ENCODE measurements at places on chromosomes 12 and 14.

DNA sequence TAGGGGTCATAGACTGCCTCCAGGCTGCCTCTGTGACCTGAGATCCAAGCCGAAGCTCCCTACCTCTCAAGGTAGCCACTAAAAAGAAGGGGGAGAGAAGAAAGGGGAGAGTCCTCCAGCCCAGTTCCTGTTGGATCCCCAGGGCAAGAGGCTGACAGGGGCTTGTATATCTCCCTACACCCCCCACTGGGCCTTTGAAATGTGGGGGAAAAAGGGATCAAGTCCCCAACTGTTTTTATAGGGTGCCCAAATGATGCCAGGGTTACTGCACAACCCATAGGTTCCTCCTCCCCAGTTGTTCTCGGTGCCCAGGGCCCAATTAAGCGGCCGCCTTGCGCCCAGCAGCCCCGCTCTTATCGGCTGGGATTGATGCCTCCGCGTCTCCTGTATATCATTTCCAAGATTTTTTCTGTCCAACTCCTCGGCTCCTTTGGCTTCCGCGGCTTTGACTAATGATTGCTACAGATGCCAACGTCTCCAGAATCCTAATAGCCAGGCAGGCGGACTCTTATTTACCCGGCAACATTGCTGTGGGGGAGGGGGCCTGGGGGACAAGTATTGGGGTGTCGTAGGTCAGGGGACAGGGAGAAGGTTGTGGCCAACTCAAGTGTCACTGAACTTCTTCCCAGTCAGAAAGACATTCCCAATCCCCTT is 7.6 kb upstream of the HOXC4 start:
- DNase-seq, result no peak

GRCh38 chr12:73951956-73952703 is 585.5 kb upstream of the ATXN7L3B start:
- DNase-seq, result no peak

- no peak for DNase-seq
Measured at GRCh38 chr14:20789230-20789813, 8.3 kb downstream of the RNASE6 start.

GRCh38 chr12:92485351-92486348 is 217.1 kb upstream of the PLEKHG7 start:
- no peak for DNase-seq

DNA sequence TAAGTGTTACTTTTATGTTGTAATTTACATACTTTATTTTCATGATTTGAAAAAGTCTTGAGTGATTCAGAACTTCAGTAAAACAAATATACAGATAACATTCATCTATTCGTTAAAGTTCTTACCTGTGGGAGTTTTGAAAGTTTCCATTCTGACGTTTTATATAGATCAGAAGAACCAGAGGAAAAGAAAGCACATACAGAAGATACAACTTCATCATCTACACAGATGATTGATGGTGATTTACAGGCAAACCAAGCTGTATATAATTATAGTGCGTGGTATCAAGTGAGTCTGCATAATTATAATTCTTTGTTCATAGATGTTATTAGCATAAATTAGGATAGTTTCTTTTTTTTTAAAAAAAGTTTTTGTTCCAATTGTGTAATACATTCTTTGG is 20.0 kb downstream of the FKBP3 start:
- DNase-seq, result no peak

DNA sequence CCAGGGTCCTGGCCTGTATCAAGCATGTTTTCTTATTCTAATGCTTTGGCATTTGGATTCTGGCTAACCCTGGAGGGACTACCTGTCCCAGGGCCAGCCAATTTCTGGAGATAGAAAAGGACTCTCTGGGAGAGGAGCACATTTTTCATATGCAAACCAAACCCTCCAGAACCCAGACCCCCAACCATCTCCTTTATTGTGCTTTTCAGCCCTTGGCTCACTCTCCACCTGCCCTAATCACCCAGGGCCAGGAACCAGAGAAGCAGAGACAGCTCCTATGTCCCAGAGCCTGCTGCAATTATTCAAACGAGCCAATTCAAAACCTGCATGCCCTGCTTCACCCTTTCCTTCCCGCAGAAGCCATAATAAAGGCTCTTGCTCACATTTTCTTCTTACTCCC is 23.8 kb downstream of the HSPB8 start:
- no peak for DNase-seq

- DNase-seq, result no peak
Measured at GRCh38 chr12:92503971-92504593, 198.7 kb upstream of the PLEKHG7 start.

DNA sequence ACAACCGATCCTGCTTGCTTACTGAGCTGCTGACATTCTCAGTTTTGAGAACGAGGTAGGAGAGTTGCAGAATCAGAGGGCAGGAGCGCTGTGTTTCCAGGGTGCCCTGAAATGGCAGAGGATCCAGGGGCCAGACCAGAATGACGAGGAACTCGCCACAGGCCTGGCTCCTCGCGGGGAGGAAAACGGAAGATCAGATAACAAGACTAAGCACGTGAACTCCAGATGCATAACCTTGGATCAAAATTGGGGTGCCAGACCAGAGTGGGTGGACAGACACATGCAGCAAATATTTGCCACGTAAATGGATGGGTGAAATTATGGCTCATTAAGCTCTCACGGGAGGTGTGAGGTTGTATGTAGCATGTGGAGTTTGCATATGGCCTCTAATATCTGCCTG is 46.5 kb downstream of the ELK3 start:
- DNase-seq, result no peak

- no peak for DNase-seq
Measured at GRCh38 chr14:78286210-78286609, 116.0 kb downstream of the NRXN3 start.

GRCh38 chr14:88229428-88229827 is 93.6 kb downstream of the KCNK10 start:
- no peak for DNase-seq

GRCh38 chr14:40855343-40855742 is 751.3 kb upstream of the LRFN5 start:
- DNase-seq, result no peak

- no peak for DNase-seq
Measured at GRCh38 chr12:91804533-91804932, 341.1 kb downstream of the BTG1 start.

- no peak for DNase-seq
Measured at GRCh38 chr12:105843561-105843960, 295.2 kb downstream of the NUAK1 start.

DNA sequence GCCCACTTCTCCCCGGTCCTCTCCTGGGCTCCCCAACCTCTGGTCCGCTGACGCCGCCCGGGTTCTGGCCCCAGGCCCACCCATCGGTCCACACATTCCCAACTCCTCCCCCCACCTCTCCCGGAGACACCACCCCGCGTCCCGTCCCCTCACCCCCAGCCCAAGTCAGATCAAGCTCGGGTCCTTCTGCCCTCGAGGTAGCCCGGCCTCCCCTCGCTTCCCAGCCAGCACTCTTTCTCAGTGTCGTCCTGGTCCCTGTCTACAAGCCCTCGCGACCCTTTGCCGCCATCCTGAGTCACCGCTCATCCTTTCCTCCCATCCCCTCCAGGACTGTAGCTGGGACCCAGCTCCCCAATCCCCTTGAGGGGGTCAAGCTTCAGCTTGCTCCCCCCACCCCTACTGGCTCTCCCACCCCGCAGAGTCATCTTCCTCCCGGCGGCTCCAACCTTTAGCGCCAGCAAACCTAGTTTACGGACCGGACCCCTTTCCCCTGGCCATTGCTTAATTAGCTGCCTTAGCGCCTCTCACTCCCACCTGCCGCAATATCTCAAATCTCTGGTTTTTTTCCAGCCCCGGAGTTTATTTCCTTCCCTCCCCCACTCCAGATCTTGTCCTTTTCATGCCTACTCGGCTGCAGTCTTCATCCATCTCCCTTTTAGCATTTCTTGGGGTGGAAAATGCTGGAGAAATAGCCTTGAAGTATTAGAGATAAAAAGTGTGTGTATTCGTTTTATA is 1.1 kb downstream of the PPP4R4 start:
- no peak for DNase-seq

DNA sequence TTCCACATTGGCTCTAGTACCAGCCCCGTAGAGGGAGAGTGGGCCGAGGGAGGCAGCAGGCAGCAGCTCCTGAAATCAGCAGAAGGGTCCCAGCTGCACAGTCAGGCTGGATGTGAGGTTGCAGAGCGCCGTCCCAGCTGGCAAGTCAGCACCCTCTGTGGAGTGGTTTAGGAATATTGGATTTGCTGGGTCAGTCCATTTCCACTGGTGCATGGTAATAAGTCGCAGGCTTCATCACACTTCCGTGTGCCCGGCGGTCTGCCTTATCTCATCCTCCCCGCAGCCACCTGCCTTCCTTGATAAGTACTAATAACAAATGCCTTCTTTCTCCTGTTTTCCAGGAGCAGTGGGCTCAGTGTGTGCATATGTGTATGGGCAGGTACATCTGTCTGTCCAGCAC is 112.9 kb downstream of the TSPAN9 start:
- DNase-seq, result no peak

DNA sequence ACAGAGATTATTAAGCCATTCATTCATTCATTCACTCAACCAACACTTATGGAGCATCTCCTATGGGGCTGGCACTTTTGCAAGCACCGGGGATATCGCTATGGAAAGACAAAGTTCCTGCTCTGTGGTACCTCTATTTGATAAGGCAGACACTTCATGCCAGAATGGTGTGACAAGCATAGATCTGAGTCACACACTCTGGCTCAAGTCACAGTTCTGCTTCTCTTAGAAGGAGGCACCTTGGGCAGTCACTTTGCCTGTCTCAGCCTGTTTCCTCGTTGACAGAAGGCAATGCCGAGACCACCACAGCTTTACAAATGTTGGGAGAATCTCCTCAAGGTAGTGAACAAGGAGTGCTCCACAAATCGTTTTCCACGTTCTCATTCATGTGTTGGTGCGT is 205.2 kb downstream of the SLC41A2 start:
- no peak for DNase-seq

DNA sequence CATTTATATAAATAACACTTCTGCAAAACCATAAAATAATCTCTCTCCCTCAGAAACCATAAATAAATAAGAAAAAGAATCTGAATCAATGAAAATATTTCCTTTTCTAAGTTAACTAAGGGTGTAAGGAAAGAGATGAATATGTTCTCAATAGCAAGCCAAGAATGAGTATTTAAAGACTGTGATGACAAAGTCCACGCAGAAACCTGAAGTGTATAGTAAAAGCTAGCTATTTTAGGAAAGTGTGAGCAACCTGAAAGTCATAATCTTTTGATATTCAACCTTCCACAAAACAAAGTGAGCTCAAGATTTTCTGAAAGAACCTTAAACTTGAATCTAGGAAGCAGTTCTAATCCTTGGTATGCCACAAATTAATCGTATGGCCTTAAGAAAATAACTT is 15.9 kb downstream of the EIF2S3B start:
- no peak for DNase-seq

DNA sequence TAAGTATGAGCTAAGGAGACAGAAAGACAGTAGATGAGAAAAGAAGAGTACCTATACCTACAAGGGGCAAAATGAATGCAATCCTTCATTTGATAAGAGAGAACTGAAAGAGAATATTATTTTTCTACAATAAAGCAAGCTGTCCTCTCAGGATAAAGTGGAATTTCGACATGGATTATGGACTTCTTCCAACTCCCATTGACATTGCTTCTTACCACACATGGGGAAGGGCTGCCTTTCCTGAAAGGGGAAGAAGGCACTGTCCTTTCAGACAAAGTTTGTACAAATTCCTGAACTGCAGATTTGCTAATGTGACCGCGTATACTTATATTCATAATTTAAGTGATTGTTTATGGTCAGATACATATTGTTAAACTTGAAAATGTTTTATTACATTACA is 4.3 kb upstream of the HEBP1 start:
- DNase-seq, result no peak

DNA sequence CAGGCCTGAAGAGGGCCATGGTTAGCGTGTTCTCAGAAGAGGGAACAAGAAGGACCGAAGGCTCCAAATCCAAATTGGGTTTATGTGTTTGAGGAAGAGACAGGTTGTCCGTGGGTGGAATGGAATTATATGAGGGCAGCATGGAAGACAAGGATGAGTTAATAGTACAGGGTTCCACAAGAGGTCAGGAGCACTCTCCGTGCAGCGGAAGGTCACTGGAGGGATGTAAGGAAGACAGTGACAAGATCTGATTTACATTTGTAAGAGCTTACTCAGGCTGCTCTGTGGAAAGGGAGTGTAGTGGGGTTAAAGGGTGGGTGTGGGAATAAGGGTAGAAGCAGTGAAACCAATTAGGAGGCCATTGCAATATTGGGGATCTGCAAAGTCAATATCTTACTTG is 97.0 kb downstream of the TPH2 start:
- no peak for DNase-seq

- no peak for DNase-seq
Measured at GRCh38 chr12:2492236-2492635, 302.5 kb upstream of the FKBP4 start.

DNA sequence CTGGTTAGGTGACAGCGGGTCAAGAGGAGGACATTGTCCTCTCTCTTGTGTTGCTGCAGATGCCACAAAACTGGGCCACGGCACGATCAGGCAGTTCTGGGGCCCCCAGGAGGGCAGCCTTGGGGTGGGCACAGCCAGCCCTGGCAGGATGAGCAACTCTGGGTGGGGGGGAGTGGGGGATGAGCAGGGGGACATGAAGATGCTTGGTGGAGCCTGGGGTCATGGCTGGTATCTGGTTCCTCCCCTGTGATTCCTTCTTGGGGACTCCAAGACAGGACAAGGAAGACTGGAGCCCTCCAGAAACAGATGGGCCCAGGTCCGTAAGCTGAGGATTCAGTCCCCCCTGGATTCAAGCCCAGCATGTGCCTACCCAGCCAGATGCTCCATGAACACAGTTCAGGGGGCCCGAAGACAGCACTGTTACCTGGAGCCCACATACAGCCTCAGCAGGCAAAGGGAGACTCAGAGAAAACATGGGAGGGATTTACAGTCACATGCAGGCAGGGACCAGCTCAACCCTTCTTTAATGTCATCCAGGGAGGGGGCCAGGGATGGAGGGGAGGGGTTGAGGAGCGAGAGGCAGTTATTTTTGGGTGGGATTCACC is 10.4 kb downstream of the SERPINA1 start:
- DNase-seq, result no peak

DNA sequence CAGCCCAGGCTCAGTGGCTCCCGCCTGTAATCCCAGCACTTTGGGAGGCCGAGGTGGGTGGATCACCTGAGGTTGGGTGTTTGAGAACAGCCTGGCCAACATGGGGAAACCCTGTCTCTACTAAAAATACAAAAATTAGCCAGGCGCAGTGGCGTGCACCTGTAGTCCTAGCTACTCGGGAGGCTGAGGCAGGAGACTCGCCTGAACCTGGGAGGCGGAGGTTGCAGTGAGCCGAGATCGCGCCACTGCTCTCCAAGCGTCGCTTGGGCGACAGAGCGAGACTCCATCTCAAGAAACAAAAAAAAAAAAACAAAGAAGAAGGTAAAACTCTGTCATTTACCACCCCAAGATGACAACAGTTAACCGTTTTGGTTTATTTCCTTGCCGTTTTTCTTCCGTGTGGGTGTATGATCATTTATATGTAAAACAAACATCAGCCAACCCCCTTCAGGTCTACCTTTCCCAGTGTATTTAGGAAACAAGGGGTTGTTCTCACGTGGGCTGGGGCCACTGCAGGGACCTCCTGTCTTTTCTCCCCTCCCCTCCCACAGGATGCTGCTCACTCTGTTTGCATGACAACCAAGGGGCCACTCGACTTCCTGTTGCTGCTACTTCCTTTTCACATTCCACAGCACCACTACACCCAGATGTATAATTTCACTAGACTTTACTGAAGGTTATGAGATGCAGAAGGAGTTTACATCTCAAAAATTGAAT is 13.6 kb downstream of the TTC9 start:
- DNase-seq, result peak; percentile 11

- DNase-seq, result no peak
Measured at GRCh38 chr14:90045616-90046015, 16.2 kb upstream of the KCNK13 start.

All from esophagus squamous epithelium (tissue), 5 donors.